ENCODE measurements at places on chromosomes 11 and 22.

DNA sequence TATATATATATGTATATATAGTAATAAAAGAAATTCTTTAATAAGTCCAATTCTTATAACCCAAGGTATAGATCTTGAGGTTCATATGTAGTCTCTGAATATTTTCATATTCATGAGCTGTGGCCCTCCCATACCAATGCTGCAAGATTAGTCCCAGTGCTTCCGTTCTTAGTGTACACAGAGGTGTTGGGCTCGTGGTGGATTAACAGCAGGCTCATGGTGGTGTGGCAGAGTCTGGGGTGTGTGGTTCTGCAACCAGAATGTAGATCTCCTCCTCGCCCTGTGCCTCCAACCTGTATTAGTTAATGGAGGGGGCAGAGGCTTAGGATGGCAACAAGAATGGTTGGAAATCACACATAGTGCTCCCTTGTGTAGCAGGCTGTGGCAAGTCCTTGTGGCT lies 16.8 kb downstream of the PRDM10 start:
- no peak for DNase-seq

DNA sequence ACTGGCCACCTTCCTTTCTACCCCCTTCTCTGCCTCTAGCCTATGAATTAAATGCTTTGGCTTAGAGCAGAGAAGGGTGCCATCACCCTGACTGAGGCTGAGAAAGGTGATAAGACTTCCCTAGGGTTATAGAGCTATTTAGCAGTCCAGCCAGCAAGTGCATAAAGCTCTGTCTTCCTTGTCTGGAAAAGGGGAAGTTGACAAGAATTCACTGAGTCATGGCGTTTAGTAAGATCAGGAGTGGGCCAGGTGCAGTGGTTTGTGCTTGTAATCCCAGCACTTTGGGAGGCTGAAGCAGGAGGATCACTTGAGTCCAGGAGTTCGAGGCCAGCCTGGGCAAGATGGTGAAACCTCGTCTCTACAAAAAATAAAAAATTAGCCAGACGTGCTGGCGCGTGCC lies 63.1 kb downstream of the LHFPL7 start:
- DNase-seq = no peak

- no peak for DNase-seq
Observed at GRCh38 chr22:19981961-19982920, 34.4 kb downstream of the ARVCF start.

- DNase-seq = no peak
Observed at GRCh38 chr11:8689726-8690255, 7.2 kb downstream of the RPL27A start.

- no peak for DNase-seq
Observed at GRCh38 chr22:28410050-28410816, 269.4 kb downstream of the TTC28 start.

- DNase-seq = peak; percentile 28
Observed at GRCh38 chr22:26586556-26587325, 3.2 kb downstream of the TPST2 start.

DNA sequence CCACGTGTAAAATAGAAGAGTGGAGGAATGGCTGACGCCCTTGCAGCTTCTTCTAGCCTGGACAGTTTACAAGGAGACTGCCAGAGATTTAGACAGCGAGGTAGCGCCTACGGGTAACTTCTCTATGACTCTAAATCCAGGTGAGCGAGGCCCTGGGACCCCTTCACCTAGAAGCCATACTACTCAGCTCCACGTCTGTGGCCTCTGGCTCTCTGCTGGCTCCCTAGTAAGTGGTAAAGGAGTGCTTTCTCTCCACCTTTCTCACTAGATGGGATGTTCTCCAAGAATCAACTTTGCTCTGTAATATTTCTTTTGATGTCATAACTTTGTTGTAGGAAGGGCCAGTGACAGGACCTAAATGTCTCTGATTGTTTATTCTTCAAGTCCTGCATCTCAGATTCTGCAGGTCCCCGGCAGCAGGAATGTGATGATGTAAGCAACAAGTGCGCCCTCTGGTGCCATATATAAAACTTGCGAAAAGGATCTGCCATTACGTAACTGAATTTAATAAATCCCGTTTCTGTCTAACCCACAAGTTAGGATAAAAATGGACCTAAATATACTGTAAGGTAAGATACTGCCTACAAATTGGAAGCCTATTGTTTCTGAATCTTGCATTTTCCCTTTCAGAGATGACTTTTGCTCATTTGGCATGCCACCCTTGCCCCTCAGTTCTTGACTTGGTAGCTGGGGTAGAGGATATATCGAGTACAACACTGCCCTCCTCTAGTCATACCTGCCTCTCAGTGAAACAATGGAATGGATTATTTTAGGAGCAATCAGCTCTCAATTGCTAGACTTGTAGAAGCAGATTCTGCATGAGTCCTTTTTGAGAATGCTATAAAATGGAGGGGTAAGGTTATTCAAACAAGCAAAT lies 11.0 kb upstream of the PTPN5 start:
- DNase-seq = peak; percentile 32

GRCh38 chr11:73787643-73788558 lies at the start of gene MRPL48:
Gene MRPL48, plus strand, starts transcription at chr11:73787874. Its CDS starts 98 bp downstream, at chr11:73787972.
- DNase-seq = peak; percentile 93

GRCh38 chr11:8314916-8315315 lies 51.2 kb upstream of the LMO1 start:
- no peak for DNase-seq

GRCh38 chr11:12160680-12161079 lies 50.3 kb downstream of the MICAL2 start:
- no peak for DNase-seq

- DNase-seq = no peak
Observed at GRCh38 chr11:1433977-1434640, 44.4 kb downstream of the BRSK2 start.

DNA sequence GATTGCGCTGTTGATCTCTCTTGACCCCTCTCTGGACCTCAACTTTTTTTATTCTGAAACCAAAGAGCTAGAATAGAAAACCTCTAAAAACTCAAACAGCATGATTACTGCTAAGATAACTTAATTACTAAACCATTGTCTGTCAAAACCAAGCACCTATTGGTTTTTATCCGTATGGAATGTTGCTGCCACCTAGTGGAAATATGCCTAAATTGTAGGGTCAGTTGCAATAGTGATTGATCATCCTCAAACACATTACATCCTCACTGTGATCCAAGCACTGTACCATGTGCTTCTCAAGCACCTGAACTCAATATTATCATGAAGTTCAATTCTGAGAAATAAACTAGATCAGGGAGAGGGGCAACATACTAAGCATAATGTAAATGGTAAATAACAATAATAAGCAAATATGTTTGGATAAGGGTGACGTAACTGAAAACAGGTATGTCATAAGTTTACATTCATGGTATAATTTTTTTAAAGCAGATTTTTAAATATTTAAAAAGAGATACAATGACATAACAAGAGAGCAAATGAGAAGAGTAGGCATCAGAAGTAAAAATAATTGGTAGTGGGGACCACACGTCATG lies 3.8 kb upstream of the OR5A2 start:
- DNase-seq = no peak

DNA sequence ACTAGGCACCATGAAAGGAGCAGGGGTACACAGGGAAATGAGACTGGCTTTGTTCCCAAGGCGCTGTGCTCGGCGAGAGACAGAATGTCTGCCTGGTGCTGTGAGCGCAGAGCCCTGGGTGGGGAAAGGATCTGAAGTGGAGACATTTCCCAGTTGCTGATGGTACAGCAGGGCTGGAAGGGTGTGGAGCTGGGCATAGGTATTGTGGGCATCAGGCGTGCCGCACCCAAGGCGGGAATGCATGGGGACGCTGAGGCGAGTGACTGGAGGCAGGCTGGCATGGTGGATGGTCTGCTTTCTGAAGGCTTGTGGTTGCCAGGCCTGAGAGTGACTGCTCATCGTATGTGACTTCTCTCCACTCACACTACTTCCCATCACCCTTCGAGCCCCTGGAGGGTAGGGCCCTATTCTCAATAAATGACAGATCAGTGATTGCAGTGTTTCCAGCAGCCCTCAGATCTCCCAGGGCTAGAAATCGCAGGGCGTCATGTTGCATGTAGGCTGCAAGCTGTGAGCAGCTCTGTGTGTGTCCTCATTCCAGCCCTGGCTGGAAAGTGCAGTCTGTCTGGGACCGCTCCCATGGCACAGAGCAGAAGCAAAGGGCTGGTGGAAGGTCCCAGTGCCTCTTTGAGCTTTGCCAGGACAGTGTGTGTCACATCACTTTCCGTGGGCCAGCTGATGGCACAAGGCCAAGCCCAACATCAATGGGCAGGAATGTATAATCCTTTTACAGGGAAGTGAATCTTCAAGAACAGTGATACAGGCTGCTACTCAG lies 67.7 kb downstream of the TBC1D22A start:
- DNase-seq = peak; percentile 34

DNA sequence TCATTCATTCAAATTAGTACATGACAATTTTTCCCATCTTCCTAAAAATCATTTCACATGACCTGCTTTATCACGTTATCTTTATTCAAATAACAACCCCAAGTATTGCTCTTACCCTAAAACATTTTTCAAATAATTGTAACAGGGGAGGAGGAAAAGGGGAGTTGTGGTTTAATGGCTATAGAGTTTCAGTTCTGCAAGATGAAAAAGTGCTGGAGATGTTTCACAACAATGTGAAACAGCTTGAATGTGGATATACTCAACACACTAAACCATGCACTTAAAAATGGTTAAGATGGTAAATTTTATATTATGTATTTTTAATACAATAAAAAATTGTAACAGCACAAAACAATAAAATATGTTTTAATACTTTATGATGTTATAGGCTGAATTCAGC lies 161.6 kb upstream of the GUCY1A2 start:
- no peak for DNase-seq

DNA sequence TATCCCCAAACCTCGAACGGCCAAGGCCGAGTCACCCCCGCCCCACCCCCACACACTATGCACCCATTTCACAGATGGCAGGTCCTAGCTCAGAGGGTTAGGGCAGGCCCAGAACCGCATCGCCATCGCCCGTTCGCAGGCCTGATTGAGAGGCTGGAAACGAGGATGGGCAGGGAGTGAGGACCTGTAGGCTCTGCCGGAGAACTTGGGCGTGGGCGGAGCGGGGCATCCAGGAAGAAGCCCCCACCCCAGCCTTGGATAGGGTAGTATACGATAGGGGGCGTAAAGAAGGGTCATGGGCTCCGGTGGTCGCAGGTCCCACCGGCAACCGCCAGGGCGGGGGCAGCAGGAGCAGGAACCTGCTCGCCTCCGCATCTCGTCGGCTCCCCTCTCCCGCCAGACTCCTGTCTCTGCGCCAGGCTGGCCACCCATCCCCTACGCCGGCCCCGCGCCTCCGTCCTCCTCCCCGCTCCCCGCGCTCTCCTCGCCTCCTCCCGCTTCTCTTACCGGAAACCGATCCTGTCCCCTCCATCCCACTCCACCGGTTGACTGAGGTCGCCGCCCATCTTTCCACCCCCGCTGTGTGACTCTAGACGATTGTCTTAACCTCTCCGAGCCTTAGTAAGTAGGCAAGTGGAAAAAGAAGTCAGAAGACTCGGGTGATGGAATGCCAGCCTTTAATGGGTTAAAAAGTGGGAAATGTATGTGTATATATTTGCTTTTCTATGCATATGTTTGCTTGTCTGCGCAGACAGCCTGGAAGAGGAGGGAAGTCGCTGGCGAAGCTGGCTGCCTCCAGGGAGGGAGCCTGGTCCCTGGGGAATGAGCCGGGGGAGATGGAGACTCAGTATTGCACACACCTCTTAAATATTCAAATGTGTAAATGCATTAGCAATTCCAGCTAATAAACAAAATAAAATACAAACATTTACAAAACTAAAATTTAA lies 52.8 kb downstream of the CYTH4 start:
- DNase-seq = no peak

DNA sequence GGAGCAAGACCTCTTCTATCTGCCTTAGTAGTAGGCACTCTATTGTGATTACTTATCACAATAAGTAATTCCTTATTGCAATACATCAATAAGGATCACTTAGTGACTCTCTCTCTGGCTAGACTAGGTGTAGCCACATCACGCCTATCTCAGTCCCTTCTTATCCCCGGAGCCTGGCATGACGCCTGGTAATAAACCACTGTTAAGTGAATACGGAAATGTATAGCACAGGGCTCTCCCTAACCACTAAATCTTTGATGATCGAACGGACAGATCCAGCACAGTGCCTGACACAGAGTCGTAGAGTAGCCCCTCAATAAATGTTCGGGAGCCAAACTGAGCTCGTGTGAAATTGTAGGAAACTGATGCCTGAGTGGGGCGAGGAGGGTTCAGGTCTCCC lies 143.3 kb downstream of the FBXO7 start:
- peak; percentile 79 for DNase-seq

DNA sequence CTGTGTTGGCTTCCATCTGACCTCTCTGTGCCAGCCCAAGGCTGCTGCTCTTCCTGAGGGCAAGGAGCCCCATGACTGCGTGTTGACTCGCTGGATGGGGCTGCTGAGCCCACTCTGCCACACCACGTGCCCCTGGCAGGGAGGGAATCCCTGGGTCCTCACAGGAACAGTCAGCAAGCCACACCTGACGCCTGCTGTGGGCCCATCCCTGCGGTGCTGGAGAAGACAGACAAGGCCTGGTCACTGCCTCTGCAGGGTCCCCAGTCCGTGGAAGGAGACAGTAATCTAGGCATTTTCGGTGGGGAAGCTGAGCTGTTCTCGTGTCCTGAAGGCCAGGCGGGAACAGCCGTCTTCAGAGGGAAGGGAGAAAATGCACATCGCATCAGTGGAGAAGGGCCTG lies 10.6 kb upstream of the PPP6R3 start:
- no peak for DNase-seq

DNA sequence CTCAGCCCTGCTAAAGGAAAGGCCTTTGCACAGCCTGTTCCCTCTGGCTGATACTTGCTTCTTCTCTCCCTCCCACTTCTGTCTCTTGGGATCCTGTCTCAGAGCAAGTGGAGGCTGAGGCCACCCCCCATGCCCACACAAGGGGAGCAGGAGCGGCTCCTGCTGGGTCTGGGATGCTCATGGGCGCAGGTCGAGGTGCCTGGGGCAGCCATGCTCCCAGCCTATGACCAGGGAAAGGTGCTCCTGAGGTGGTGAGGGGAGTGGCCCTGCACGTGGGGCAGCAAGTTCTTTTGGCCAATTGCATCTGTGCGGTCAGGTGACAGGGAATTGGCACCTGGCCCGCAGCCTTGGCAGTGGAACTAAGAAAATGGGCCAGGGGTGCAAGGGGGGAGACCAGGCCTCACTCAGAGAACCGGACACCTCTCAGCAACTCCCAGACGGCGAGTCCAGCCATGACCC lies 1.5 kb downstream of the MAPK11 start:
- peak; percentile 35 for DNase-seq

- no peak for DNase-seq
Observed at GRCh38 chr11:118939404-118939915, 13.7 kb upstream of the BCL9L start.

DNA sequence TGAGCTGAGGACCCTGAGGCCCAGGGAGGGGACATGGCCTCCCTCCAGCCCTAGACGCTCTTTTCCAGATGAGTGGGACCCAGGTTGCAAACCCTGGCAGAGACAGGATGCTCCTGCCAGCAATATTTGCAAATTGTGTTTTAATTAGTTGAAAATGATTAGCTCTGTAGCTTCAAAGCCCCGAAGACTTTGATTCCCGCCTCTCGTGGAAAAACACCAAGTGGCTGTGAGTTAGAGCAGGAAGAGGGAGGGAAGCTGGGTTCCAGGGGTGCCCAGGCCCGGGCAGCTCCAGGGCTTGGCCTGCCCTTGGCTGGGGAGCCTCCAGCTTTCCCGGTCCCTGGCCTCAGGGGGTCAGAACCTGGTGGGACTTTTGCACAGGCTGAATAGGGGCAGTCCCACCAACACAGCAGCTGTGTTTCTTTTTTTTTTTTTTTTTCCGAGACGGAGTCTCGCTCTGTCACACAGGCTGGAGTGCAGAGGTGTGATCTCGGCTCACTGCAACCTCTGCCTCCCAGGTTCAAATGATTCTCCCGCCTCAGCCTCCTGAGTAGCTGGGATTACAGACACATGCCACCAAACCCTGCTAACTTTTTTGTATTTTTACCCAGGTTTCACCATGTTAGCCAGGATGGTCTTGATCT lies 101.6 kb upstream of the RTL6 start:
- no peak for DNase-seq

Measured in transverse colon (tissue), 4 donors.